Glutamatergic neuron (in vitro differentiated cells): ENCODE measurements at places on chromosomes 5 and 9. TPM values are rescaled to one million over a fixed set of nuclear protein-coding genes. Genes with fewer than 3 reads are reported as not detected.
A peak's percentile ranks its signal among the peaks of the same experiment; 100 is the strongest.

Gene PCDHGA8
- total RNA-seq = 7.2 TPM

DNA sequence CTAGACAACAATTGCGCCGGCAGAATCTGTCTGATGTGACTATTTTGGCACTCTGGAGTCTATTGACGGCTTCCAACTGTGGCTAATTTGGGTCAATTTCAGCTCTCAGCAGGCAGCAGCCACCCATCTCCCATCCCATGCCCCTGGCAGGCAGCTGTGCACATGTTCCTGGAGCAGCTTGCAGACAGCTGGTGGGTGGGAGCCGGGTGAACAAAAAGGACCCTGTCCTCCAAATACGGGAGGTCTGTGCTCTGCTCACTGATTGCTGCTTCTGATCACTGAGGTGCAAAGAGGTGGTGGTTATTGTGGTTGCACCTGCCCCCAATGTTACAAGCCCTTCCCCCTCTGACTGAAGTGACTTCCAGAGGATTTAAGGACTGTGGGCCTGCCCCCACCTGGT, 45.0 kb upstream of the N4BP3 start:
- H3K36me3 ChIP-seq = no peaks in the 10 kb centered on the region
- peak overlapping the region; percentile 91 for H3K27ac ChIP-seq
- DNase-seq = peak; percentile 75
- peaks cover 7% of the 10 kb centered on the region for H3K4me1 ChIP-seq
- no peak overlapping the region for H3K4me3 ChIP-seq

Gene HAVCR1
- not detected for total RNA-seq

- DNase-seq = no peak
- H3K4me1 ChIP-seq = peaks cover 2% of the 10 kb centered on the region
- H3K36me3 ChIP-seq = no peaks in the 10 kb centered on the region
- H3K27ac ChIP-seq = no peak overlapping the region
Measured at GRCh38 chr9:111037356-111037707, 938 bp downstream of the LPAR1 start.

Gene PCDHGA6
- 6.3 TPM for total RNA-seq

GRCh38 chr5:14417276-14417730, 164.3 kb upstream of the OTULINL start:
- H3K27me3 ChIP-seq = peaks cover 10% of the 10 kb centered on the region
- no peaks in the 10 kb centered on the region for H3K36me3 ChIP-seq
- peak overlapping the region; percentile 14 for H3K4me3 ChIP-seq
- peak overlapping the region; percentile 74 for H3K27ac ChIP-seq
- no peak for DNase-seq
- peaks cover 47% of the 10 kb centered on the region for H3K4me1 ChIP-seq

Gene TNFSF8
- not detected for total RNA-seq

DNA sequence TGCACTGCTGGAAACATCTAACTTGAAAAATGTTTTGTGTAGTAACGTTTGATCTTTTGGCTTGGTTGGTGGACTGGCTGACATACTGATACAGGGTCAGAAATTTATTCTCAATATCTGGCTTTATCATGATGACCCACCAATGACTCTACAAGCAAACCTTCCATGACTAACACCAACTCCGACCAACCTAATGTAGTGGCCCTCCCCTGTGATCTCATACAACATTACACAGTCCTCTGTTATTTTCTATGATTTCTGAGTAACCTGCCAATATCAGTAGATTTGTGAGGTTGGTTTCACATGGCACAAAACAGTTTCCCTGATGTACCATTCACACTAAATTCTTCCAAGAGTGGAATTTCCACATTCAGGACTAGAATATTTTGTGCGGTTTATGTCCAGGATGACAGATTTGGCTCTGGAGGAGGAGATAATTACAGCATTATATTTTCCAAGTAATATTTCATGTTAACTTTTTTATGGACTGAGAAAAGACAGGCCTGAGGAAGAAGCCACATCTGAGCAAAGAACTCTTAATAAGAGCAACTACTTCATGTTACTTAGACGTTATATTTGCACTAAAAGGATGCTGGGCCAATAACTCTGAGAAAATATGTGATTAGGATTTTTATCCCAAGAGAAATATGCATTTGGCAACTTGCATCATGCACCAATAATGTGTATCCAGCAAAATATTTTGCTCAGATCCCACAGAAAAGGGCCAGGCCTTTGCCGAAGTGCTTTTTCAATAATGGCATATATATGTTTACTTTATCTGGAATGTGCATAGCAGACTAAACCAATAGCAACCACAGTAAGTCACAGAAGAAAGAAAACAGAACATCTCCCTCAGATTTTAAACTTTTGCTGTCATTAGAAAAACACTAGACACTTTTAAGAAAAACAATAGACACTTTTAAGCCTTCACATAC, 273.4 kb downstream of the KCNN2 start:
- H3K4me1 ChIP-seq = no peaks in the 10 kb centered on the region
- H3K27ac ChIP-seq = no peak overlapping the region
- no peak overlapping the region for H3K4me3 ChIP-seq
- no peaks in the 10 kb centered on the region for H3K27me3 ChIP-seq
- no peaks in the 10 kb centered on the region for H3K36me3 ChIP-seq

DNA sequence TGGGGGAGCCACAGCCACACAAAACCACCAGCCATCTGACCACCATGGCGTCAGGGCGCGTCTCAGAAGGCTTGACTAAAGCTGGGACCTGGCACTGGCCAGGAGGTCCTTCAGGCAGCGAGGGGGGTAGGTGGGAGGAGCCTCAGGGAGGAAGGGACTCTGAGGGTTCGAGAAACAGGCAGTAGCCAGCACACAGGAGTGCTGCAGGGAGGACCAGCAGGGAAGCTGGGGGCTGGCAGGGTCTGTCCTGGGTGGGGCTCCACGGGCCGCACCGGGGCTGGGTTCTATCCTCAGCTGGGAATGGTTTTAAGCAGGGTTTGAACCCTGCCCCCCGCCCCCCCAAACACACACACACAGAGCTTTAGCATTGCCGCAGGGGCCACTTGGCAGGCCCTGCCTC, 7.4 kb downstream of the FAM163B start:
- no peak overlapping the region for H3K27ac ChIP-seq
- no peak overlapping the region for H3K4me3 ChIP-seq
- H3K36me3 ChIP-seq = peaks cover 13% of the 10 kb centered on the region
- DNase-seq = peak; percentile 7
- peaks cover 15% of the 10 kb centered on the region for H3K4me1 ChIP-seq

Gene MAMDC2
- 0.22 TPM for total RNA-seq

DNA sequence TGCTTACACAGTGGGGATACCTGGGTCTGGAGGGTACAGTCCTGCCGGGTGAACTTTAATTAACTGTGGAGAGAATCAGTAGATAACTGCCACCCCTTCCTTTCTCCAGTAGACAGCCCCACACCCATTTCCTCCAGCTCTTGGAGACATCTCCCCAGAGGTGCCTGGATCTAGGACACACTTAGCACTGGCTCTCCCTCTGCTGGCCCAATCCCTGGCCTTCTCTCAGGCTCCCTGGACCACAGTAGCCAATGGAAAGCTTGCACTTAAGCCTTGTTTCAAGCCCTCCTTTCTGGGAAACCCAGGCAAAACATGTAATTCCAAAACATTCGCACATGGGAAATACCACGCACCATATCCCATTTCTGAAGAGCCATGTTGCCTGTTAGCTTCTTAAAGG, 169.2 kb upstream of the GAS1 start:
- no peak for DNase-seq
- H3K4me1 ChIP-seq = peaks cover 6% of the 10 kb centered on the region
- no peak overlapping the region for H3K4me3 ChIP-seq
- no peaks in the 10 kb centered on the region for H3K36me3 ChIP-seq
- no peaks in the 10 kb centered on the region for H3K27me3 ChIP-seq

DNA sequence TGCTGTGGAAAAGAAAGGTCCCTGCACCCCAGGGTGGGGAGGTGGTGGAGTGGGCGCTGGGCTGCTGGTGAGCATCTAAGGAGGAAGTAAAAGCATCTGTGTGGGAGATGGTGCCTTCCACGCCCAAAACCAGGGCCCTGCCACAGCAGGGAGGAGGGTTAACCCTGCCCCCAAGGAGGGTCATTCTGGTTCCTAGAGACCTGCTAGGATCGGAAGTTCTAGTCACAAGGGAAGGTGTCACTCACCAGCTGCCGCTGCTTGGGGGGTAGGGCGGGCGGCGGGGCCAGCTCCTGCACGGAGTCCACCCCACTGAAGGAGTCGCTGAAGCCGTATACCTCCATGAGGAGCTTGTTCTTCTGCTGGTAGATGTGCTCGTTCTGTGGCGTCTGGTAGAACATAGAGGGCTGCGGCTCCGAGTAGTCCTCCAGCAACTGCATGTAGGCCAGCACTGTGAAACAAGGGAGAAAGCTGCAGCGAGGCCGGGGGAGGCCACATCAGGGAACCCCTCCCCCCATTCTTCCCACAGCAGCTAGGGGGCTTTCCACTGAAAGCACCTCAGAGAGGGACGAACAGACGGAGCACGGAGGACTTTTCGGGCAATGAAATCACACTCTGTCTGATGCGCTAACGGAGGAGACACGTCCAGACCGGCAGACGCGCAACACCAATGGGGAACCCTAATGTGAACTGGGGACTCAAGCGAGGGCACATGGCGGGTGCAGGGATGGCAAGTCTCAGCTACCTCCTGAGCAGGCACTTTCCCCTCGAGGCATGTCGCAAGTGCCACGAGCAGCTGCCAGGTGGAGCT, 76.4 kb downstream of the PRRT1B start:
- H3K27ac ChIP-seq = peak overlapping the region; percentile 88
- H3K4me1 ChIP-seq = peaks cover 74% of the 10 kb centered on the region
- H3K36me3 ChIP-seq = peaks cover 12% of the 10 kb centered on the region
- H3K27me3 ChIP-seq = peaks cover 31% of the 10 kb centered on the region
- H3K4me3 ChIP-seq = peak overlapping the region; percentile 61

Gene CDC14B
- 9.2 TPM for total RNA-seq

DNA sequence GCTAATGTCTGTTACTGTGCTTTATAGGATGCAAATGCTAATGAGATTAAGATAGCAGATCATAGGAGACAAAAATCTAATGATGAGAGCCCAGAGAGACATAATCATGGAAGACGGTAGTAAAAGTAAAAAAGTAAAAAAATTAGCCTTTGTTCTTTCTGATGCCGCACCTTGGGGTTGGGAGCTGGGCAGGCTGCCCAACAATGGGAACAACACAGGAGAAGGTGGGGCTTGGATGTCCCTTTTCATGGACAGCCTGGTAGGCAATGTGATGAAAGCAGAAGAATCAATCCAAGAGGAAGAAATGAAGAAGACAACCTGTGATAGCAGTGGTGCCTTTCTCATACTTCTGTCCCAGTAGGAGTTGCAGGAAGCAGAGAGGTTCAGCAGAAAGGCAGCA, 57.2 kb downstream of the RAB14 start:
- no peaks in the 10 kb centered on the region for H3K4me1 ChIP-seq
- no peak overlapping the region for H3K27ac ChIP-seq
- DNase-seq = no peak
- no peaks in the 10 kb centered on the region for H3K36me3 ChIP-seq

DNA sequence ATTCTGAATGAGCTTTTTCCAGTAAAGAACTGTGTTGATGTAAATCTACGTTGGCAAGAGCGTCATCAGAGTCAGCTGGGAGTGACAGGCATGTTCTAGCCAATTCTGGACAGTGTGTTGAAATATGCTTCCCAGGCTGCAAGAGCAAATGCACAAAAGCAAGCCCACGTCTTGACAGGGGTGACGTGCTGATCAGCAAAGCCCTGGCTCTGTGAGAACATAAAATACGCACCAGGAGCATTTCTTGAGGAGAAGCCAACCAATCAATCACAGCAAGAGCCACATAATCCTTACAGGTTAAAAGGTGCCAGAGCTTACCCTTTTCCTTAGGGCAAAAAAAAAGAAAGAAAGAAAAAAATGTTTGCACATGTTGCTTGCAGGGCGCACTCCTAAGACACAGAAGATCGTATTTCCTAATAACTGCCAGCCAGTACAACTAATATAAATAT, 148.1 kb downstream of the PDE4D start:
- no peak overlapping the region for H3K4me3 ChIP-seq
- H3K36me3 ChIP-seq = no peaks in the 10 kb centered on the region
- H3K4me1 ChIP-seq = peaks cover 7% of the 10 kb centered on the region
- peak overlapping the region; percentile 35 for H3K27ac ChIP-seq

GRCh38 chr9:37293664-37294524, 128.6 kb upstream of the GRHPR start:
- H3K27ac ChIP-seq = peak overlapping the region; percentile 35
- H3K4me1 ChIP-seq = peaks cover 12% of the 10 kb centered on the region
- no peak for DNase-seq
- no peaks in the 10 kb centered on the region for H3K36me3 ChIP-seq
